Tibial nerve (tissue), 4 donors: ENCODE measurements at places on chromosomes 12 and 14.

- H3K27ac ChIP-seq, result peak overlapping the region; percentile 27
- no peaks in the 10 kb centered on the region for H3K36me3 ChIP-seq
- no peaks in the 10 kb centered on the region for H3K27me3 ChIP-seq
- no peaks in the 10 kb centered on the region for H3K4me1 ChIP-seq
Measured at GRCh38 chr12:42560977-42561376, 28.6 kb downstream of the PRICKLE1 start.

GRCh38 chr12:80708975-80709328 lies 1.5 kb downstream of the MYF6 start:
- no peak overlapping the region for H3K27ac ChIP-seq
- no peak for DNase-seq
- no peaks in the 10 kb centered on the region for H3K4me1 ChIP-seq
- peak overlapping the region; percentile 29 for H3K4me3 ChIP-seq
- no peaks in the 10 kb centered on the region for H3K27me3 ChIP-seq

GRCh38 chr14:50676814-50677516 lies 8.9 kb upstream of the SAV1 start:
- DNase-seq, result no peak
- no peak overlapping the region for H3K4me3 ChIP-seq
- H3K4me1 ChIP-seq, result no peaks in the 10 kb centered on the region
- no peaks in the 10 kb centered on the region for H3K36me3 ChIP-seq
- H3K27ac ChIP-seq, result peak overlapping the region; percentile 65

DNA sequence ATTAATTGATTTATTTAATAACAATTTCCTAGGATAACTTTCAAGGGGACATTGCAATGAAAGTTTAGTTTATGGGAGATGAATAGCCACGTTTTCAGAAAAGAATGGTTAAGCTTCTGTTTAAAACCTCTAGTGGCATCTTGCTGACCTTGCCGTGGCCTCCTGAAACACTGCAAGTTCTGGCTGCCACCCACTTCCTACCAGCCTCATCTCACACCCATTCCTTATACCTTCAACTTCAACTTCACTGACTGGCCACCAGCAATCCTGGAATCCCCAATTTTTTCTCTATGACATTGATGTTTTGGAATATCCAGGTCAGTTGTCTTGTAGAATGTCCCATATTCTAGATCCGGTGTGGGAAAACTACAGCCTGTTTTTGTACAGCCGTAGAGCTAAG lies 5.2 kb upstream of the HELB start:
- H3K36me3 ChIP-seq, result no peaks in the 10 kb centered on the region
- no peaks in the 10 kb centered on the region for H3K27me3 ChIP-seq
- H3K4me3 ChIP-seq, result no peak overlapping the region
- H3K4me1 ChIP-seq, result no peaks in the 10 kb centered on the region
- DNase-seq, result no peak

DNA sequence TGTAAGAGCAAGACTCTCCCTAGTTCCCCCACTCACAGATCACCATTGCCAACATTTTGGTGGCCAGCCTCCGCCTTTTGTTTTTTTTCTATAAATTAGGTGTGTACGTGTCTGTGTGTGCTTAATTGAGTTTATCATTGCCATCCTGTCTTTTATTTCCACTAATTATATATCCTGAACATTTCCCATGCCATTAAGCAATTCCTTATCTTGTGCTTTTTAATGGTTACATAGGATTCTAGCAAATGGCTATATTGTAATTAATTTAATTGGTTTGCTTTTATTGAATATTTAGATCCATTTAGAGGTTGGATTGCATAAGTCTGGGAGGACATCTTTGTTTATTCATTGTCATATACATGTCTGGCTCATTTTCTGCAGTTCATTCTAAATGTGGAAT lies 107.3 kb upstream of the RTL1 start:
- no peak for DNase-seq
- no peaks in the 10 kb centered on the region for H3K4me1 ChIP-seq
- H3K27me3 ChIP-seq, result no peaks in the 10 kb centered on the region
- no peak overlapping the region for H3K27ac ChIP-seq

GRCh38 chr12:103947871-103948555 lies 17.7 kb upstream of the TDG start:
- H3K4me3 ChIP-seq, result no peak overlapping the region
- H3K27me3 ChIP-seq, result no peaks in the 10 kb centered on the region
- peaks cover 26% of the 10 kb centered on the region for H3K36me3 ChIP-seq
- DNase-seq, result no peak
- no peaks in the 10 kb centered on the region for H3K4me1 ChIP-seq

DNA sequence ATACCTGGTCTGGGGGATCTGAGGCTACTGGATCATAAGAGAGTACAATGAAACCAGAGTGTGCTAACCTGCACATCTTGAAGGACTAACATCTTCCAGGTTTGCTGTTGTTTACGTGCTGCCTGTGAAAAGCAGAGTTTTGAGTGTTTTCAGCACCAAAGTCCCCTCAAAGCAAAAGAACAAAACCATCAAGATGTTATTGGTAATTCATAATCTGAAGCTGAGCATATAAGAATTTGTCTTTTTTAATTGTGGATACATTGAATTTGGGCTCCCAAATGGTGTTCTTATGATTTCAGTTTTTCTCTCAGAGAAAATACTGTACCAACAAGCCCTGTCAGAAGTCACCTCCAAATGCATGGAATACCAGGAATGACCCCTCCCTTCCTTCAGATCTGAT lies 110.2 kb downstream of the BTG1 start:
- no peak for DNase-seq
- peak overlapping the region; percentile 8 for H3K4me3 ChIP-seq
- no peaks in the 10 kb centered on the region for H3K27me3 ChIP-seq
- no peak overlapping the region for H3K27ac ChIP-seq

DNA sequence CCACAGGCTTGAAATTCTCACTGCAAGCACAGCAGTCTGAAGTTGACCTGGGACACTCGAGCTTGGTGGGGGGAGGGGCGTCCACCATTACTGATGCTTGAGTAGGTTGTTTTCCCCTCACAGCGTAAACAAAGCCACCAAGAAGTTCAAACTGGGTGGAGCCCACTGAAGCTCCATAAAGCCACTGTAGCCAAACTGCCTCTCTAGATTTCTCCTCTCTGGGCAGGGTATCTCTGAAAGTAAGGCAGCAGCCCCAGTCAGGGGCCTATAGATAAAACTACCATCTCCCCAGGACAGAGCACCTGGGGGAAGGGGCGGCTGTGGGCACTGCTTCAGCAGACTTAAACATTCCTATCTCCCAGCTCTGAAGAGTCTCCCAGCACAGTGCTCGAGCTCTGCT lies 31.7 kb upstream of the ST8SIA1 start:
- no peak for DNase-seq
- H3K4me1 ChIP-seq, result no peaks in the 10 kb centered on the region
- H3K4me3 ChIP-seq, result no peak overlapping the region
- no peaks in the 10 kb centered on the region for H3K27me3 ChIP-seq

- no peak overlapping the region for H3K27ac ChIP-seq
- H3K27me3 ChIP-seq, result no peaks in the 10 kb centered on the region
- peaks cover 4% of the 10 kb centered on the region for H3K4me1 ChIP-seq
- H3K4me3 ChIP-seq, result no peak overlapping the region
Measured at GRCh38 chr12:20436316-20436715, 68.0 kb downstream of the PDE3A start.

DNA sequence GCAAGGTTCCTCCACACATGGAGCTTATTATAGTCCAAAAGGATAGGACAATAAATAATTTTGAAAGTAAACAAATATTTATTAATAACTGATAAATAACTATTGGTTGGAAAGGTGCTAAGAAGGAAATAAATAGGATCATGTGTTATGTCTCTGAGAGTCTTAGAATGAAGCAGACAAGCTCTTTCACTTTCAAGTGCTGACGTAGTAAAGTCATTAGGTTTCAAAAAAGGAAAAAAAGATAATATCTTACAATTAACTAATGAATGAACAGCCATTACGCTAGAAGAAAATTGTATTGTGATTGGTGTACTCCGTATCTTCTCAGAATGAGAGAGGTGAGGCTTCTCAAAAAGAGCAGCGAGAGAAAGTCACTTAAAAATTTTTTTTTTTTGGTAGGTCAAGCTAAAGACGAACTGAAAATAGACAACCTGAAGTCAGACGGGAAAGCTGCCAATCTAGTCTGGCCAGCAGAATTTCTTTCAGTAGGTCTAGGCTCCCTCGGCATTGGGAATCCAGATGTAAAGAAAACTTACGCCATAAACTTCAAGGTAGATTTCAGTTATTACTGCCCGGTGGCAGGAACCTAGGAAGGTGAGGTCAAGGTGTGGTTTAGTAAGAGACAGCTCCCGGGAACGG lies 583 bp upstream of the LEMD3 start:
- peak overlapping the region; percentile 93 for H3K4me3 ChIP-seq
- DNase-seq, result no peak
- H3K36me3 ChIP-seq, result no peaks in the 10 kb centered on the region
- H3K4me1 ChIP-seq, result peaks cover 40% of the 10 kb centered on the region
- H3K27ac ChIP-seq, result peak overlapping the region; percentile 95

DNA sequence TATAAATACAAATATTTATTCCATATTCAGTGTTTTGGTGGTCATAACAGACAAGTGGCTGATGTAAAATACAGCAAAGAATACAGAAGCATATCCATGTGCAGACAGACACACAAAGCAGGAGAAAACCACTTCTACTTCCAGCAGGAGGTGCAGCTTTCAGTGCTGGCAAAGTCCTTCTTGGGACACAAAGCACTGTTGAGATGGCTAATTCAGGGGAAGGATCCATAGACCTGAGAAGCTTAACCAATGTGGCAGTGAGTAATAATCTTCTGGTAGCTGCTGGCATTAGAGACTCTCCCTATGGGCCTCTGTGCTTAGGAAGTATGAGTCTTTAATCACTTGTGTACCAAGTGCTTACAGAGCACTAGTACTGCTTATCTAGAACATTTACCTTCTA lies 26.8 kb downstream of the AMN1 start:
- H3K27ac ChIP-seq, result no peak overlapping the region
- no peak overlapping the region for H3K4me3 ChIP-seq
- no peaks in the 10 kb centered on the region for H3K27me3 ChIP-seq
- no peak for DNase-seq

- H3K27me3 ChIP-seq, result no peaks in the 10 kb centered on the region
- no peaks in the 10 kb centered on the region for H3K4me1 ChIP-seq
- no peak overlapping the region for H3K27ac ChIP-seq
- H3K4me3 ChIP-seq, result no peak overlapping the region
Measured at GRCh38 chr14:52219488-52220084, 47.9 kb upstream of the PTGDR start.

DNA sequence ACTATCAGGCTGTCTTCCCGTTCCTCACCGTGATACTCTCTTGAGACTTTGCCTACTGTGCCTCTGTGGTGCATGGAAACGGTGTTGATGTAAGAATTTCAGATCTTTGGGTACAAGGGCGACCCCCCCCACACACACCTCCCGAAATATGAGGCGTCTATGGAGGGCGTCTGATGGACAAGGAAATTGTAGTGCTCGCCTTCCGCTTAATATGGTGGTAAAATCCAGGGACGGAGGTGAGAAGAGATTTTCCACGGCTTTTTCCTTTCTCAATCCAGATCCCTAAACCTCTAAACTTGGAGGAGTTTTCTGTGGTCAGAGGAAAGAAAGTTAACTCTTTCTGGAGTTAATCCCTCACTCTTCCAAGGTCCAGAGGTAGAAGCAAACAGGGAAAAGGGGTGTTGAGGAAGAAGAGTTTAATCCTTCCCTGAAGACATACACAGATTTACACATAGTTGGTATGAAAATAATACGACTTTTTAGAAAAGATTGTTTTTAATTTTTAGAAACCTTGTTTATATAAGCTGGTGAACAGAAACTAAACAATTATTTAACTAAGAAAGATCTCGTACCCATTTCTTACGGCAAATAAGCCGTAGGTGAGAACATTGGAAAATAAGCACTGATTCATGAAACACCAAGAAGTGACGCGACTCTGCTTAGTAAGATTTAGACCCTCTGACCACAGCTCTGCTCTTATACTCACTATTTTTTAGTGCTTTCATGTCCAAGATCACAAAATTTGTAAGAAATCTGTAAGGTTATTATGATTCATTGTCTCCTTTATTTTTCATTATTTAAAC lies 23.1 kb upstream of the RNASE12 start:
- peak overlapping the region; percentile 53 for H3K27ac ChIP-seq
- H3K36me3 ChIP-seq, result no peaks in the 10 kb centered on the region
- no peak for DNase-seq
- H3K4me3 ChIP-seq, result peak overlapping the region; percentile 55

DNA sequence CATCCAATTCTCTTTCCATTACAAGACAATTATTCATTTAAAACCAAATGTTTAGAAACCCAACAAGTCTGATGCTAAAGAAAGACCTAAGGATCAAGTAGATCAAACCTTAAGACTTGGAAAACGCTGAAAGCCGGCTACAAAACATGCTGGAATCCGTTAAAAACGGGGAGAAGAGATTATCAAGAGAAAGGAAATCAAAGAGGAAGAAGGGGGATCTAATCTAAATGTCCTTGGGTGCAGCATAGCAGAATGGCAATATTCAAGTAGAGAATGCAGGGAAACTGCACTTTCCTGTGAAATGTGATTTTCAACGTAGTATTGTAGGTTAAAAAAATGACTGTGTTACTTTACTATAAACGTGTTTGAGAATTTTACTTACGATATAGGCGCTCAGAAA lies 1.3 kb downstream of the PPP1R13B start:
- H3K27me3 ChIP-seq, result no peaks in the 10 kb centered on the region
- H3K4me3 ChIP-seq, result peak overlapping the region; percentile 56
- no peaks in the 10 kb centered on the region for H3K36me3 ChIP-seq

- H3K4me1 ChIP-seq, result peaks cover 18% of the 10 kb centered on the region
- no peaks in the 10 kb centered on the region for H3K36me3 ChIP-seq
- no peak overlapping the region for H3K27ac ChIP-seq
- no peak overlapping the region for H3K4me3 ChIP-seq
- DNase-seq, result no peak
Measured at GRCh38 chr14:35349496-35350365, 54.8 kb downstream of the NFKBIA start.

- no peak overlapping the region for H3K27ac ChIP-seq
- no peak overlapping the region for H3K4me3 ChIP-seq
- no peaks in the 10 kb centered on the region for H3K27me3 ChIP-seq
- no peaks in the 10 kb centered on the region for H3K4me1 ChIP-seq
- no peaks in the 10 kb centered on the region for H3K36me3 ChIP-seq
Measured at GRCh38 chr12:73867147-73867546, 670.5 kb upstream of the ATXN7L3B start.

- peak overlapping the region; percentile 84 for H3K4me3 ChIP-seq
- DNase-seq, result no peak
- H3K27me3 ChIP-seq, result no peaks in the 10 kb centered on the region
- peaks cover 26% of the 10 kb centered on the region for H3K4me1 ChIP-seq
- H3K27ac ChIP-seq, result peak overlapping the region; percentile 97
Measured at GRCh38 chr14:89955022-89955744, 544 bp upstream of the TDP1 start.

- no peak overlapping the region for H3K27ac ChIP-seq
- no peaks in the 10 kb centered on the region for H3K36me3 ChIP-seq
- DNase-seq, result no peak
- no peaks in the 10 kb centered on the region for H3K27me3 ChIP-seq
Measured at GRCh38 chr14:100862277-100862676, 36.4 kb downstream of the MEG3 start.

GRCh38 chr12:130058926-130059472 lies 103.3 kb upstream of the FZD10 start:
- H3K27ac ChIP-seq, result no peak overlapping the region
- DNase-seq, result no peak
- no peak overlapping the region for H3K4me3 ChIP-seq
- no peaks in the 10 kb centered on the region for H3K27me3 ChIP-seq
